ENCODE measurements at places on chromosomes 5 and 9. TPM values are rescaled to one million over a fixed set of nuclear protein-coding genes. Genes with fewer than 3 reads are reported as not detected.
A peak's percentile ranks its signal among the peaks of the same experiment; 100 is the strongest.

- no peak for DNase-seq
These were observed 476.1 kb downstream of the CYLC2 start for GRCh38 chr9:103471241-103471640.

DNA sequence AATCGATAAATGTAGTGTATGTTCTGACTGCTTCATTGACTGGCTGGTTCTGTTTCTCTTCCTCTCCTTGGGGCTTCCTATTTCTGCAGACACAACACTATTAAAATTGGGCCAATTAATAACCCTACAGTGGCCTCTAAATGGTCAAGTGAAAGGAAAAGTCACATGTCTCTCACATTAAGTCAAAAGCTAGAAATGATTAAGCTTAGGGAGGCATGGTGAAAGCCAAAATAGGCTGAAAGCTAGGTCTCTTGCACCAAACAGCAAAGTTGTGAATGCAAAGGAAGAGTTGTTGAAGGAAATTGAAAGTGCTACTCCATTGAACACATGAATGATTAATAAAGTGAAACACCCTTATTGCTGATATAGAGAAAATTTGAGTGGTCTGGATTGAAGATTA is 58.2 kb downstream of the CCNH start:
- no peak for DNase-seq

GRCh38 chr9:97077452-97078295 is 38.7 kb upstream of the CTSV start:
- DNase-seq: no peak

- DNase-seq: no peak
These were observed 482.8 kb upstream of the ARRDC3 start for GRCh38 chr5:91865915-91866314.

- no peak for DNase-seq
These were observed 35.0 kb upstream of the ARRDC3 start for GRCh38 chr5:91418158-91418557.

GRCh38 chr5:152349683-152350526 is 55.2 kb downstream of the NMUR2 start:
- peak; percentile 3 for DNase-seq

DNA sequence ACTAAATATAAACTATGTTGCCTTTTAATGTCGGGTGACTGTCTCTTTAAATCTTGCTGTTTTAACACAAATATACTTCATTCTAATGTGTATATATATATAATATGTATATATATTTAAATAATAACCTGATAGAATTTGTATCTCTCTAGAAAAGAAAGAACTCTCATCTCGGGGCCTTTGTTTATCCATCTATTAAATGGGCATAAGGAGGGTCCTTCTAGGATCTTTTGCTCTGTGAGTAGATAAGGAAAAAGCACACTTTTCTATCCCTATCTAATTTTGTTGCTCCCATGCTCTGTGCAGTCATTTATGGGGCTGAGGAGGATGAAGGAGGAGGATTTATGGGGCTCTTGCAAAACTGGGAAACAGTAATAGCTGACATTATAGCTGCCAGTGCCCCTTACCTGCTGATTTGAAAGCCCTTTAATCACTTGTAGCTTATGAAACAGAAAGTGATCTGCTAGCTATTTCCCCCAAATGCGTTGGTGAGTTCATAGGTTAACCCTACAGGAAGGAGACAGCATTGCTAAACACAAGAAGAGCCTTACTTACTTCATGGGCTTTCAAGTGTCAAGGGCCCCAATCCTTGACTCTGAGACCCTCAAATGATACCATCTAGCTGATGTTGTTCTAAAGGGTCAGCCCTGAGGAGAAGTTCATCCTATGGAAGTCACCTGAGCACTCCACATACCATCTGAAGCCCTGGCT is 5.8 kb upstream of the PPARGC1B start:
- DNase-seq: no peak

- no peak for DNase-seq
These were observed 204.5 kb downstream of the NTRK2 start for GRCh38 chr9:84874022-84874421.

DNA sequence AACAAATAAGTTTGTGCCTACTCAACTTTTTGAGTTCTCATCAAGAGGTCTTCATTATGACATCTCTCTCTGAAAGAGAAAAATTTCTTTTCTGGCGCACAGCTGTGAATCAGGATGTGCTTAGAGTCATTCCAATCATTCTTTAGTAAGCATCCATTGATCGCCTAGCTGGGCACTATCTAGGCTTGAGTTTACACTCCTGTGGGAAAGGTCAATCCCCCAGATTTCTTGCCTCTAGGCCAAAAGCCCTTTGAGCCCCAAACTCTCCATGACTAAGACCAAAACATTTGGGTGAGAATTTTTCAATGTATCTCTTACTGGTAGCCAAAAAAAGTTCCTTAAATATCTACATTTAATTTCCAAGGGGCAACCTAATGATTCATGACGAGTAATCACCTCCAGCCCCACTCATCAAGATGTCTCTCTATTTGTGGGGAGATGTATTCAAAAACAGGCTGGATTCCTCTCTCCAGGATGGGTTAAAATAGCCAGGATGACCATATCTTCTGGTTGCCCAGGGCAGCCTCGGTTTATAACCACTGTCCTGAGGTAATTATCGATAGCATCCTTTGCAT is 101.7 kb downstream of the GNA14 start:
- DNase-seq: no peak

DNA sequence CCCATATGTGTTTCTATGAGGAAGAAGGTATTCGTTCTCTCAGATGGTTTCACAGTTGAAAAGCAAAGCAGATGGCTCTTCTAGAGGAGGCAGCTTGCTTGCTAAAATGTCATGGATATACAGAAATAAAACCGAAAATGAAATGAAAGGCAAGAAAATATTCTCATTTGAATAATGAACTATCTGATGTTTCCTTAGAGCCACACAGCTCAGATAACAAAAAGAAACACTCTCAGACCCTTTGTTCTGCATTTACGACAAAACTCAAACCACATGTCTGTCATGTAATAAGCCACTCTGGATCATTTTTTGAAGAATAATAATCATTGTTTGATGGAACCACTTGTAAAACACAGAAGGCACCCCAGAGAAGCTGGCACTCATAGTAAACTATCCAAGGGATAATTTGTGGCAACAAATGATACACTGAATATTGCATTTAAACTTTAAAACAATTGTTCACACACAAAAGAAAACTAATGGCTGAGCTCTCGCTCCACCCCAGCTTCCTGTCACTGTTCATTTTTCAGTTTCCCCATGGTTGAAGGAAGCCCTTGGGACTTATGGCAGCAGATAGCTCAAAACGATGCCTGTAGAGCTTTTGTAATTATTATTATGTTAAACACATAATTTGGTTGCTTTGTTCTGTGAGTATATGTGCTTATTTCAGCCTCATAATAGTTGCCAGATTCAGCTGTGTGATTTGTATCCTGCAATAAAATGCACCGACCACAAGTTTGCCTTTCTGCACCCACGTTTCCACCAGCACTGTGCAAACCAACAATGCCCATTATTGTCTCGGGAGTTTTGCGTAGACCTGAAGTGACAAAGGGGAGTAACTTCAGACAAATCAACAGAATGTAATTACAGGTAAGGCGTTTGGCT is 256.0 kb downstream of the TMEM167A start:
- DNase-seq: no peak

GRCh38 chr9:24035816-24036215 is 209.8 kb upstream of the ELAVL2 start:
- DNase-seq: no peak

DNA sequence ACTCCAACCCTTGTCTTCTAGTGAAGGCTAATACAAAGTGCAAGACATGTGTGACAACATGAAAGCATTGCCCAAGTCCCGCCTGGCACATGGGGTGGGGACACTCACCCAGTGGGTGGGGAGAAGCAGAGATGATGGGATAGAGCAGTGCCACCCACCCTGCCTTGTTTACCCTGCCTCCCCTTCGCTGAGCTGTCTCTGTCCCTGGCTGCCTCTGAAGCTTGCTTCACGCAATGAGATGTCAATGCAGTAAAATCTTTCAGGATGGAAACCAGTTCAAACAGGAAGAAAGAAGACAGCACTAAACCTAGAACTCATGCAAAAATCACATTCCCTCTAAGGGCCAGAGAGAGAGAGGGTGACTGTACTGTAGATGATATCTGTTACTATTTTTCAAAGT is 148.0 kb downstream of the INSYN2B start:
- DNase-seq: no peak

GRCh38 chr9:121239071-121239470 is 28.9 kb upstream of the GSN start:
- no peak for DNase-seq

- DNase-seq: peak; percentile 37
These were observed 27.6 kb downstream of the TLX3 start for GRCh38 chr5:171336521-171337209.

- DNase-seq: no peak
These were observed 17.7 kb downstream of the ARHGEF37 start for GRCh38 chr5:149598966-149599365.

GRCh38 chr5:103674739-103675138 is 112.2 kb upstream of the NUDT12 start:
- DNase-seq: no peak

Gene DDX4
- total RNA-seq: not detected

Gene C5orf52
- total RNA-seq: not detected

Gene PCDHA6
- total RNA-seq: 0.12 TPM

Gene NR2F1-AS1
- 29.2 TPM for total RNA-seq

Gene SARDH
- total RNA-seq: 1.9 TPM
